ENCODE measurements at places on chromosomes 7 and 10.
A peak's percentile ranks its signal among the peaks of the same experiment; 100 is the strongest.

GRCh38 chr7:132328047-132328620 lies 248.1 kb downstream of the PLXNA4 start:
- DNase-seq = no peak

DNA sequence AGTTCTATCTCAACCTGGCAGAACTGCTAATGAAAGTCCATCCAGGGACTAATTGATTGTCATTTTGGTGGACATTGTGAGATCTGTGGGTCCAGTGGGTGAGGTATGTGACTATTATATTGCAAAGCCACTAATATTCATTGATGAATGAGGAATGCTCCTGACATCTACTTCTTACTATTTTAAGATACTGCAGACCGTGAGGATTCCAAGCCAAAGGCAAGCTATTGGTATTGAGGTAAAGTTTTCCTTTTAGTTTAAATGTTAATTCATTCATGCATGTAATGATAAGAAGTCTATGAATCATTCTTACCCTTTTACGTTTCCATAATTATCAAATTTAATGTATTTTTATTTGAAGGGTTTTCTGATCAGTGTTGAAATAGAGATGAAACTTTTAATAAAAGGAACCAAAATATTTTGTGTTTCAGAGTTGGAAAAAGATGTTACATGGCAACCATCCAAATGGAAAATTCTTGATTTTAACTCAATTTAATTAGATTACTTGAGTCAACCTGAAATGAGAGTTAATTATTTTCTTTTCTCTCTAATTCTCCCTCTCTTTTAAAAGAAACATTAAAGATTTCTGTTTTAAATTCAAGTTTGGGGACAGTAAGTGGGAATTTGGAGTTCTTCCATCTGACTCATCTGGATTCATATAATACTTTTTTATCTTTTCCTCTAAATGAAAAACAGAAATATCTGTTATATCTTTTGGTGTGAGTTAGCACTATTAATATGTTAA lies 39.6 kb downstream of the NUP205 start:
- no peak for DNase-seq

GRCh38 chr7:104179178-104179577 lies 28.6 kb downstream of the ORC5 start:
- DNase-seq = no peak

DNA sequence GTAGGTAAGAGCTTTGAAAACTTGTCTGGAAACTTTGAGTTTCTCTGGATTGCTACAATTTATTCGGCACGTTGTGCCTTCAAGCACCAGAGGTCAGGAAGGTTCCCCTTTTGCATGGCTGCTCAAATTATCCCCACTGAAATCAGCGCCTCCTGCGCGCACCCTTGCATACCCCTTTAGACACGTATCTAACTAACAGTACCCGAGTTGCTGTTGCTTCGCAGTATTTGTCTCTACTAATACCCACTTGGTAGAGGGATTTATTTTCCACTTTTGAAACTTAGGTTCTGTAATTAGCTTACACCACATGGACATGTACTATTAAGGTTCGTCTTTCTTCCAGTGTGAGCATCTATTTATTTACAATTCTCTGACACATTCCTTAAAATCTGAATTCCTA lies 1.6 kb downstream of the MEOX2 start:
- no peak for DNase-seq

- no peak for DNase-seq
Measured at GRCh38 chr10:82252081-82252480, 377.1 kb downstream of the NRG3 start.

DNA sequence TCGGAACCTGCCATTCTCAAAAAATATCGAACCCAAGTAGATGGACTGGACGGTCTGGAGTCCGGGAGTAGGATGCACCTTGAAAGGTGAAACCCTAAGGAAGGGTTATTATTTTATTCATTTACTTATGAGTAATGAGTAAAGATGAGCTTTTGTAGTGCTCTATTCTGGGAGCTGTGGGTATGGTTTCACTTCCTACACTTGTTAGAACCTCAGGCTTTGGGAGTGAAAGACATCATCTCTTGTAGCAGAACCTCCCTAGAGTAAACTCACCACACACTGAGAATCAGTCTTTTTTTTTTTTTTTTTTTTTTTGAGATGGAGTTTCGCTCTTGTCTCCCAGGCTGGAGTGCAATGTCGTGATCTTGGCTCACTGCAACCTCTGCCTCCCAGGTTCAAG lies 389.4 kb upstream of the AUTS2 start:
- DNase-seq = no peak

DNA sequence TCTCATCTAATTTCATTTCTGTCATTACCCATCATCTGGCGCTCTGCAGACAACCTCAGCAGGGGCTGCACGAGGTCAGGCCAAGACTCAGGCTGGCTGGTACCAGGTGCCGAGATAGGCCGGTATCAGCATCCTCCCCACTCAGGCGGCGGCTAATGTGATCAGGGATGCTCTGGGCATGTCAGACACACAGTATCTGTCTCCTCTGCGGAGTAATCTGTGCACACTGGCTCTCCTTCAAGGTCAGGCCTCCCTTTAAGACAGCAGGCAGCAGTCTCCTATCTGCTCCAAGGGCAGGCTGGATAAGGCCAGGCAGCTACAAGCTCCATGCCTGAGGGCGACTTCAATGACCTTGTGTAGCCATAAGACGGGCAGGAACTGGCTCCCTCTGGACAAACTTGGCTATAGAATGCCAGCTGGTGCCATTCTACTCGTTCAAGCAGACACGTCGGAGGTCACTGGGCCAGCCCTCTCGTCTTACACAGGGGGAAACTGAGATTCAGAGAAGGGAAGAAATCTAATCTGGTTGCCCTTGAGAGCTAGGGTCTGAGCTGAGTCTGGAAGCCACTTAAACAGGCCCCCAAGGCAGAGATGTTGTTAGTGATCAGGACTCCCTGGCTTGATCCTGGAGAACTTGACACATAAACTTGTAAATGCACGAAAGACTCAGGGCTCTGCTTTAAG lies 59.3 kb downstream of the ARHGAP22 start:
- no peak for DNase-seq

DNA sequence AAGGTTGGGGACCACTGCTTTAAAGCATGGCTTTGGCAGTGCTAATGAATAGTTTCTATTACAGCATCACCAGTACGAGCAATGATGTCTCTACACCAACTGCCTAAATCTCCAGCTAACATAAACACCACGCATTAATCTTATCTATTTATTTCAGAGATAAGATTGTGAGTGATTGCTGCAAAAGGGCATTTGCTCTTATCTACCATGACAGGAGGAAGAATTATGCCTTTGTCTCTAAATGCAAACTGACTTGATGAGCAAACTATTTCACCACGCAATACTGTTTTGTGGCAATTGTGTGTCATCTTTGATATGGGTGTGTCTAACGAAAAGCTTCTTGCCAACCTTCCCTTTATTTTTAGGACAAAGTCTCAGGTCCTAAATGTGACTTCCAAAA lies 684.9 kb downstream of the SORCS1 start:
- DNase-seq = no peak

DNA sequence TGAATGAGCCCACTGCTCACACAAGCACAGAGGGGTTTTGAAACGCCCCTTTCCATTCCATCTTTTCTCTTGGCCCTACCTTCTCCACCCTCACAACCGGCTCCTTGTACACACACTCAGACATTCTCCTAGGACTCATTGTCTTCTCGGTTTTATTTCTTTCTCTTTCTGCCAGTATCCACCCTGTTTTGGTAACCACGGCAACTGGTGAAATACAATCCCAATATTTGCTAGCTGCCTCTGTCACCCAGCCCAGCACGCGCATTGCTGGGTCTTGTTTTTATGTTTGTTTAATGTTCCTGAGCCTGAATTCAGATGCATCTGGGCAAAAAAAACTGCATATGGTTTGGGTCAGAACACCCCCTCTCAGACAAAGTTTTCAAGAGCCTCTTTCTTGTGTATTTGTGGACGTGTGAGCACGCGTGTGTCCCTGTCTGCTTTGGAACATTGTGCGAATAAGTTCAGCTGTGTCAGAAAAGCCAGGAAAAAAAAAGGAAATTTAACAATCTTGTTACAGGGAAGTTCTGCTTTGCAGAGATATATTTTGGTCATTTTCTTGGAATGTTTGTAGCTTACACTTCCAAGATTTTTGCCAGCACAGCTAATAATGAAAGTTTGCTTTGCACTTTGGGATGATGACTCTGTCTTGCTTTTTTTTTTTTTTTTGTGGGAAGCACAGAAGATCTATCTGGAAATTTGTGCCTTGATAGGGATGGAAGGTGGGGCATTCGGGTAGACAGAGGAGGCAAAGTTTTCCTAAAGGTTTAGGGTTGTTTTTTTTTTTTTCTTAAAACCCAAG lies 225.9 kb downstream of the TRIL start:
- no peak for DNase-seq

DNA sequence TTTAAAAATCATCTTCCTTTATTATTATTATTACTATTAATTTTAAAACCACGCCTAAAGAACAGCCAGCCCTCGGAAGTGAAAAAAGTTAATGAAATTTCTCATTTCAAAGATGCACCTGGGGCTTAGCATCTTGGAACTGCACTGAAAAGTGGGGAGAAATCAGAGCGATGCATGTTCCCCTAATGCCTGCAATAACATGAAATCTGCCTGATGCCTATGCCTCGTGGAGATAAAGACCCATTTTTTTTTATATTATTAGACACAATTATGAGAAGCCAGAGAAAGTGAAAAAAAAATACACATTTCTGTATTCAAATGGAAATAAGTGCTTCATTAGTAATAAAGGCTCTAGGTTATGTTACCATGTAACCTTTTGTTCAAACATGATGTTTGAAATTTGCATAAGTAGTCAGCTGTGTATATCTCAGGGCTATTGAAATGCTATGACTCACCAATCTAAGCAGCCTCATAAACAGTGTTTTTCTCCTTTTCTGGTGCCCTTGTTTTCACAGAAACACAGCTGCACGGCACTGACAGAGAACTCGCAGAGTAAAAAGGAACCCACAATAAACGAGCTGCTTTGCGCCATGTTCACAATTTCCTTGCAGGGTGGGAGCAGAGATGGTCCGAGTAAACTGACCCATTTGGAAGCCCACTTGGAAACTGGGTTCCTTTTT lies 175.8 kb upstream of the PRKCQ start:
- no peak for DNase-seq

DNA sequence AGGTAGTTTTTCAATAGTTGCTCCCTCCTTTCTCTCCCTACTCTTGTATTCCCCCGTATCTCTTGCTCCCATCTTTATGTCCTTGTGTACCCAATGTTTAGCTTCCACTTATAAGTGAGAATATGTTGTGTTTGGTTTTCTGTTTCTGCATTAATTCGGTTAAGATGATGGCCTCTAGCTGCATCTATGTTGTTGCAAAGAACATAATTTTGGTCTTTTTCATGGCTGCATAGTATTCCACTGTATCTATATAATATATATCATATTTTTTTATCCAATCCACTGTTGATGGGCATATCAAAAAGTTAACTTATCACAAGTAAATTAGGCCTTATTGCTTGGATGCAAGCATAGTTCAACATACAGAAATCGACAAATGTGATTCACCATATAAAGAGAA lies 594.0 kb downstream of the TYW1 start:
- no peak for DNase-seq

GRCh38 chr7:143265017-143265693 lies 1.9 kb downstream of the GSTK1 start:
- peak; percentile 32 for DNase-seq

DNA sequence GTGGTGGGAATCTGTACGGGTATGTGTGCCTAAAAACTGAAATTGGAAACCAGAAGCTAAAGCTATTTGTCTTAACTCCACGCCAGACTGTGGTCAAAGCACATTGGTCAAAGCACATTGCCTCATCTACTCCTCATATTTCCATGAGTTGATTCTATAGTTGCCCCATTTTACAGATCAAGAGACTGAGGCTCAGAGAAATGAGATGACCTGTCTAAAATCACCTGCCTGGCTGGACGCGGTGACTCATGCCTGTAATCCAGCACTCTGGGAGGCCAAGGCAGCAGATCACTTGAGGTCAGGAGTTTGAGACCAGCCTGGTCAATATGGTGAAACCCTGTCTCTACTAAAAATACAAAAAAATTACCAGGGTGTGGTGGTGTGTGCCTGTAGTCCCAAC lies 21.7 kb upstream of the MNX1 start:
- no peak for DNase-seq

DNA sequence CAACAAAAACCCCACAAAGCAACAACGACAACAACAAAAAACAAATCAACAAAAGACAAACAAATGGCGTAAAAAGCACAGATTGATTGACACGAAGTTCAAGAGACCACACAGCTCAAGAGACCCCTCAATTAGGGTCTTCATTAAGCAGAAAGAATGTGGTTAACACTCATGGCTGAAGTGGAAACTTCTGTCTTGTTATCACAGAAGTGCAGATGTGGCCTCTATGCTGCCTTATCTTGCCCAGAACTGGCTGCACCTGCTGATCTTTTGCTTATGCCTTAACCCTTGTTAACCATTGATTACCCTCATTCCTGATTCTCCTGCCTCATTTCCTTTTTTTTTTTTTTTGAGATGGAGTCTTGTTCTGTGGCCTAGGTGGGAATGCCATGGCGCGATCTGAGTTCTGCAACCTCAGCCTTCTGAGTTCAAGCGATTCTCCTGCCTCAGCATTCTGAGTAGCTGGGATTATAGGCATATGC lies 3.5 kb upstream of the DAGLB start:
- DNase-seq = no peak

DNA sequence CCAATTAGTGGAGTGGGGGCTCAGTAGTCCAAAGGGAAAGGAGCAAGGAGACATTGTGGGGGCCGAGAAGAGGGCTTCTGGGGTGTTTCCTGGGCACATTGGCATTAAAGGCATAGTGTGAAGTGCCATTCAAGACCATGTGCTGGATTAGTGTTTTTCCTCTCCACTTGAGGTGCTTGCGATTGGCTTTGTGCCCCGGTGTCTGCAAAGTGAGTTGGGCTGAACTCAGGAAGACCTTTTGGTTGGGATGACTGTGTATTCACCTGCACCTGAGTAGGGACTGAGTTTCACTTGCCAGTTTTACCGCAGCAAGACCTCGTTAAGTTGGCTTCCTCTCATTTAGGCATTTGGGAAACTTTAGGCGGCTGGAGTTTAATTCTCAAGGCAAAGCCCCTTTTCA lies 73.0 kb downstream of the TCF7L2 start:
- no peak for DNase-seq

DNA sequence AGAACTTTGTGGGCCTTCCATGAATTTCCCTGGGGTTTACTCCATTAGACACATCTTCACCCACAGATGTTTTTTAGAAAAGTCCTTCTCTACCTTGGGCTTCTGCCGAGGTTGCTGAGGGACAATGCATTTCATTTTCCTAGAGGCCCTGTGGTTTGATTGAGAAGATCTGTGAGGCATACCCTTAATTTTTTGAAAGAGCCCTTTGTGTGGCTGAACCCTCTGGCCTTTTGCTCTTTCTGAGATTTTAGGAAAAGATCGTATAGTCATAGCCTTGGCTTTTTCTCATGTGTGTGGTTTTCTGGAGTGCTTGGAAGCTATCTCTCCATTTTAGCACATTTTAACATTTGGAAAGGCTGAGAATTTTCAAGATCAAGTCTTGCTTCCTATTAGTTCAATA lies 119.8 kb upstream of the LYZL1 start:
- no peak for DNase-seq

All from CD4-positive, alpha-beta T cell treated with Interleukin-17A for 4 hours (primary cell).